ENCODE measurements at places on chromosomes 6 and 20. TPM values are rescaled to one million over a fixed set of nuclear protein-coding genes. Genes with fewer than 3 reads are reported as not detected.
A peak's percentile ranks its signal among the peaks of the same experiment; 100 is the strongest.

The ATP6V1G2 gene
- 0.47 TPM for total RNA-seq

The HLA-DQA2 gene
- total RNA-seq: not detected

The REM1 gene
- not detected for total RNA-seq

The WFDC5 gene
- total RNA-seq: not detected

DNA sequence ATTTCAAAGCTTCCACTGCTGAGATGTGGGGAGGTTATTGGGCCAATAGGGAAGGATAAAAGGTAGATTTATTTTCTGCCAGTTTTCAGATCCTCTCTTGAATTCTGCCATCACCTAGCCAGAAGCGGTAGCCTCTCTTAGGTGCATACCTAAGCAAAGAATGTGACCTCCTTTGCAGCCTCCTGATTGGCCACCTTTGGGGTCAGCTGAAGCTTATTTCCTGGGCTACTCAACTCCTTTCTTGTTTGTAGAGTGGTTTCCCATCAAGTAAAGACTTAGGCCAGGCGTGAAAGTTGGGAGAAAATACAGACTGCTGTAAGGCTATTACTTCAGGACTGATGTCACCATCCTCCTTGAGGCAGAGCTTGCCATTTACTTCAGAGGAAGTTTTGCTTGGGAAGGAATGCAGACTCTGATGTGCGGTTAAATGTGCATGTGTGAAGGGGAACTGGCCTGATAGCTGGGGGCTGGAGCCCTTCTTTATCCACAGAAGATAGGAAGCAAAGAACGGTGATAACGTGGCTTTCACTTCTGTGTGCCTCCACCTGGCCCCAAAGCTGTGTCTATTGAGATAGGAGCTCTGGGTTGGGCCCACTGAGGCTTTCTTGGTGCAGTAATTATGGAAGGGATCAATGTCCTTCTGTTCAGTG is 70.1 kb downstream of the TRMT11 start:
- H3K4me3 ChIP-seq: no peak overlapping the region
- H3K36me3 ChIP-seq: peaks cover 26% of the 10 kb centered on the region
- peak overlapping the region; percentile 34 for H3K27ac ChIP-seq
- no peaks in the 10 kb centered on the region for H3K27me3 ChIP-seq
- DNase-seq: peak; percentile 49

DNA sequence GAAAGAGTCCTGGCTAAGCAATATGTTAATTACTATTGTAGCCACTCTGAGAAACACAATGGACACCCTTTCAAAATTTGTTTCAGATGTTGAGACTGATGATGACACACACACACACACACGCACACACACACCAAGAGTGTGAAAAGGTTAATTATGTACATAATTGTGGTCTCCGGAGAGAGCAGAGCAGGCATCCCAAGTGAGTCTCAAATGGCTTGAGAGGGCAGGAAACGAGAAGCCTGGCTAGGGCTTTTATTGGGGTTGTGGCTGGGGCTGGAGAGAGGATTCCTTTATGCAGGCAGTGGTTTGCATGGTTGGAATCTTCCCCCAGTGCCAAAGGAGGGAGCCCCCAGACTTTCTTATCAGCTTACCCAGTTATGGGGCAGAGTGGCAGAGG is 38.2 kb upstream of the NKX2-4 start:
- no peaks in the 10 kb centered on the region for H3K4me1 ChIP-seq
- H3K4me3 ChIP-seq: no peak overlapping the region
- H3K27me3 ChIP-seq: no peaks in the 10 kb centered on the region
- no peaks in the 10 kb centered on the region for H3K36me3 ChIP-seq
- H3K27ac ChIP-seq: no peak overlapping the region

DNA sequence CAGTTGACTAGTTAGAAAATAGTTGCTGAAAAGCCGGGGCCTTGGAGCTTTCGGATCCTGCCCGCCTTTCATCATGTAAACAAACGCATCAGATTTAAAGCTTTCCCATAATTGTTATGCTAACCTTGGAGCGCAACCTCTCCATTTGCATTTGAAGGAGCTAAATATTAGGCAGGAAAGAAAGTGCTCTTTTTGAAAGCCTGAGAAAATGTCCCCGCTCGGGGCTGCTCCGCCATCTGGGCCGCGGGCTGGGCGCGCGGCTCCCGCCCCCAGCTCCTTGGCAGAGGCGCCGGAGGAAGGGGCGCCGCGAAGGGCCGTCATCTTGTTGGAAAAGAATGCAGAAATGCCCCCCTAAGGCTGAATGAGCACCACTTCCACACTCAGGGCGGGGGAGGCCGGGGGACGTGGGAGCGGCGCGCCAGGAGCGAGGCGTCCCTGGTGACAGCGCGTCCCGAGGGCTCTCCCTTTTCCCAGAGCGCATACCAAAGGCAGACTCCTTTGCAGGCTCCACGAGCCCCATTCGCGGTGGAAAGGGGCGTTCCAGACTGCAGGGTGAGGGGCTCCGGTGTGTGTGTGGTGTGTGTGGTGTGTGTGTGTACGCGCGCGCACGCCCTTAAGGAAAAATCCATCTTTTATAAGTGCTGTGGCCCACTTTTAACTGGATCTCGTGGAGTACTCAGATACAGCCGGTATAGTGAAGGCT is 145.6 kb upstream of the ID4 start:
- no peak overlapping the region for H3K27ac ChIP-seq
- H3K4me3 ChIP-seq: no peak overlapping the region
- H3K36me3 ChIP-seq: no peaks in the 10 kb centered on the region
- H3K27me3 ChIP-seq: no peaks in the 10 kb centered on the region
- H3K4me1 ChIP-seq: no peaks in the 10 kb centered on the region
- no peak for DNase-seq

DNA sequence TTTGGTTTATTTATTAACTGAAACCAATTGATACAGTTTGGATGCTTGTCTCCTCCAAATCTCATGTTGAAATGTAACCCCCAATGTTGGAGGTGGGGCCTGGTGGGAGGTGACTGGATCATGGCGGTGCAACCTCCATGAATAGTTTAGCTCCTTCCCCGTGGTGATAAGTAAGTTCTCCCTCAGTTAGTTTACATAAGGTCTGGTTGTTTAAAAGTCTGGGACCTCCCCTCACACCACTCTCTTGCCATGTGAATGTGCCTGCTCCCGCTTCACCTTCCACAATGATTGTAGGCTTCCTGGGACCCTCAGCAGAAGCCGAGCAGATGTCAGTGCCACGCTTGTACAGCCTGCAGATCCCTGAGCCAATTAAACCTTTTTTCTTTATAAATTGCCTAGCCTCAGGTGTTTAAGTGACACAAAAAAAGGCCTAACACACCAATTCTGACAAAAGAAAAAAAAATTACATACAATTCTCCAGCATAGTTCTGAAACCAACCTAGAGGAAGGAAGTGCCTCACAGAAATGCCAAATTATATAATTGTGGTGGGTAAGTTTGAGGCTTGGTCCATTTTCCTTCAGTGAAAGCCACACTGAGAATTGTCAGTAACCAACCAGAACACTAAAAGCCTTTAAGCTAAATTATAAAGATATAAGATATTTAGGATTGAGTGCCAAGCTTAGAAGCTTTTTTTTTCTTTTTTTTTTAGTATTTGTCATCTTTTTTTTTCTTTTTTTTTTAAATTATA is 15.0 kb downstream of the MAP7 start:
- H3K4me3 ChIP-seq: no peak overlapping the region
- H3K4me1 ChIP-seq: no peaks in the 10 kb centered on the region
- peaks cover 10% of the 10 kb centered on the region for H3K27me3 ChIP-seq
- H3K27ac ChIP-seq: no peak overlapping the region
- no peaks in the 10 kb centered on the region for H3K36me3 ChIP-seq

GRCh38 chr6:154482858-154483257 is 27.6 kb downstream of the CNKSR3 start:
- H3K36me3 ChIP-seq: no peaks in the 10 kb centered on the region
- H3K27me3 ChIP-seq: no peaks in the 10 kb centered on the region
- DNase-seq: no peak
- no peak overlapping the region for H3K4me3 ChIP-seq
- H3K27ac ChIP-seq: no peak overlapping the region
- H3K4me1 ChIP-seq: peaks cover 7% of the 10 kb centered on the region

DNA sequence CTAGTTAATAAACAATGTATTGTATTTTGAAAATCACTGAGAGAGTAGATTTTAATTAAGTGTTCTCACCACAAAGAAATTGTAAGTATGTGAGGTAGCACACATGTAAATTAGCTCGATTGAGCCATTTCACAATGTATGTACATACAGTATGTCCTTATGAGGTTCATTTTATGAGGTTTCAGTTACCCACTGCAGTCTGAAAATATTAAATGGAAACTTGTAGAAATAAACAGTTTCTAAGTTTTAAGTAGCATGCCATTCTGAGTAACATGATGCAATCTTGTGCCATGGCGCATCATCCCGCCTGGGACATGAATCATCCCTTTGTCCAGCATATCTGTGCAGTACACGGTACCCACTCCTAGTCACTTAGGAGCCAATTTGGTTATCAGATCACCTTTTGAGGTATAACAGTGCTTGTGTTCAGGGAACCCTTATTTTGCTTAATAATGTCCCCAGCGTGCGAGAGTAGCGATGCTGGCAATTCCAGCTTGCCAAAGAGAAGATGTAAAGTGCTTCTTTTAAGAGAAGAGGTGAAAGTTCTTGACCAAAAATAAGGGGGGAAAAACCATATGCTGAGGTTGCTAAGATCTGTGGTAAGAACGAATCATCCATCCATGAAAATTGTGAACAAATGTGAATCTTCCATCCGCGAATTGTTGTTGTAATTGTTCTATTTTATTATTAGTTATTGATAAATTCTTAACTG is 64.7 kb downstream of the KCNS1 start:
- H3K4me3 ChIP-seq: no peak overlapping the region
- no peaks in the 10 kb centered on the region for H3K4me1 ChIP-seq

GRCh38 chr6:14337152-14337551 is 219.6 kb downstream of the CD83 start:
- H3K27me3 ChIP-seq: peaks cover 4% of the 10 kb centered on the region
- H3K4me3 ChIP-seq: no peak overlapping the region
- H3K4me1 ChIP-seq: no peaks in the 10 kb centered on the region
- DNase-seq: no peak
- H3K27ac ChIP-seq: no peak overlapping the region

GRCh38 chr6:123575188-123575587 is 61.6 kb downstream of the TRDN start:
- no peaks in the 10 kb centered on the region for H3K36me3 ChIP-seq
- no peak overlapping the region for H3K4me3 ChIP-seq
- H3K4me1 ChIP-seq: no peaks in the 10 kb centered on the region
- no peak overlapping the region for H3K27ac ChIP-seq
- no peak for DNase-seq

- peaks cover 11% of the 10 kb centered on the region for H3K27me3 ChIP-seq
- no peak overlapping the region for H3K4me3 ChIP-seq
- no peak overlapping the region for H3K27ac ChIP-seq
Measured at GRCh38 chr20:30485331-30486102, 771.9 kb upstream of the DEFB115 start.

DNA sequence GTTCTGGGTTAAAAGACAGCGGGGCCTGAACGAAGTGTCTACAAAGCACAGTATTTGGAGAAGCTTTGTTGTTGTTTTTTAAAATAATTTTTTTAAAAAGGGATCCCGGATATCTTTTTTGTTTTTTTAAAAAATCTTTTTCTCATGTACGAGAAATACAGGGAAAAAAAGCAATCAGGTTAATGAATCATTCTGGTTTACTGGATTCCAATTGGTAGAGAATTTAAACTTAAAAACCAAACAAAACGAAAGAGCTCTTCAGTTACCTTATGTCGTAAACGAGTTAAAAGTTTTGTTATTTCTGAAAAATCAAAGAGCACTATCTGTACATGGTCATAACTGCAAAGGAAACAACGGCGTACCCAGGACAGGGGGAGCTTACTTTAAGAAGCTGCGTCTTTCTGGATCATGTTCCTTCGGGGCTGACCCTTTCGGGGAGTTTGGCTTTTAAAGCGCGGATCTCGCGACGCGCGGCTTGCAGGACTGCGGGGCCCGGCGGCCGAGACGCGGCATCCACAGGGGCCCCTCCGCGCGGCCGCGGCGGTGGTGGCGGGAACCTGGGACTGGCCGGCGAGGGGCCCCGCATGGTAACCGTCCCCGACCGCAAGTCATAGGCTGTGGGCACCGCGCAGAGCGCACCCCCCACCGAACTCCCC is 927 bp downstream of the IL20RA start:
- H3K27me3 ChIP-seq: peaks cover 11% of the 10 kb centered on the region
- no peak overlapping the region for H3K27ac ChIP-seq
- H3K4me1 ChIP-seq: peaks cover 11% of the 10 kb centered on the region

DNA sequence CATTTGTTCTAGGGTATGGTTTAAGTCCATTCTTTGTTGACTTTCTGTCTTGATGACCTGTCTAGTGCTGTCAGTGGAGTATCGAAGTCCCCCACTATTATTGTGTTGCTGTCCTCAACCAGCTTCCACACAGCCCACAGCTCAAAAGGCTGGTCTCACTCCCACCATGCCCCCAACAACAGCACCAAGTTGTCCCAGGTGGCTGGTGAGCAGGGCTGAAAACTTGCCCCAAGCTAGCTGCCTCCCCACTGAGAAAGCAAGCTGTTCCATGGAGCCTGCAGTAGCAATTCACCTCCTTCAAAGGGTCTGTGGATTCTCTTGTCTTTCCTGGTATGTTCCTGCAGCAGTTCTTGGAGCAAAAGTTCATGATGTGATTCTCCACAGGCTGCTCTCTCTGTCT is 221.0 kb downstream of the SYNDIG1 start:
- no peak for DNase-seq
- no peaks in the 10 kb centered on the region for H3K36me3 ChIP-seq
- no peak overlapping the region for H3K27ac ChIP-seq
- no peak overlapping the region for H3K4me3 ChIP-seq
- no peaks in the 10 kb centered on the region for H3K27me3 ChIP-seq

DNA sequence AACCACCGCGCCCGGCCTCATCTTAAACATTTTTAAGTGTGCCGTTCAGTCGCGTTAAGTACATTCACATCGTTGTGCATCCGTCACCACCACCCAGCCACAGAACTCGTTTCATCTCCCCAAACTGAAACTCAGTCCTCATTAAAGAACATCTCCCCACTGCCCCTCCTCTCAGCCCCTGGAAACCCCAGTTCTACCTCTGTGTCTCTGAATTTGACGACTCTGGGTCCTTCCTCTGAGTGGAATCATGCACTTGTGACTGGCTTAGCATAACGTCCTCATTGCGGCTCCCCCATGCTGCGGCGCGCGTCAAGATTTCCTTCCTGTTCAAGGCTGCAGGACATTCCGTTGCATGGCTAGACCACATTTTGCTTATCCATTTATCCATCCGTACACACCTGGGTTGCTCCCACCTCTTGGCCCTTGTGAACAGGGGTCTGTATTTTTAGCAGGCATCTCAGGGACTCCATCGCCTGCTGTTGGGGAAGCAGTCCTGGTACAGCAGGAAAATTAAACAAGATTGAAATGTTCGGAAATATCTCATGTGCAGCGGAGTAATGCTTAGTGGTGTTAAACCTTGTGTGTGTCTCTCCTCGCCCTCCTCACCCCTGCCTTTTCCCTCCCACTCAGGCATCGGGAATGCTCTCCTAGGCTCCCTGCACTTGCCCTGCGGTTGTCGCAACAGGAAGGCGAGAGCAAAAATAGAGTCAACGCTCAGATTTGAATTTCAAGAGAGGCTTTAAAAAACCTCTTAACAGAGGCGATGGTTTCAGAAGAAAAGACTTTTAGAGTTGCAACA is 127.9 kb downstream of the PXDC1 start:
- H3K27ac ChIP-seq: no peak overlapping the region
- no peaks in the 10 kb centered on the region for H3K36me3 ChIP-seq
- no peak for DNase-seq
- peaks cover 86% of the 10 kb centered on the region for H3K27me3 ChIP-seq

GRCh38 chr20:59663513-59664060 is 59.2 kb downstream of the PHACTR3 start:
- no peak overlapping the region for H3K27ac ChIP-seq
- H3K36me3 ChIP-seq: no peaks in the 10 kb centered on the region
- no peak for DNase-seq
- peaks cover 23% of the 10 kb centered on the region for H3K27me3 ChIP-seq

Data from K562 (cell line).